ENCODE measurements at places on chromosomes 3 and 15.

DNA sequence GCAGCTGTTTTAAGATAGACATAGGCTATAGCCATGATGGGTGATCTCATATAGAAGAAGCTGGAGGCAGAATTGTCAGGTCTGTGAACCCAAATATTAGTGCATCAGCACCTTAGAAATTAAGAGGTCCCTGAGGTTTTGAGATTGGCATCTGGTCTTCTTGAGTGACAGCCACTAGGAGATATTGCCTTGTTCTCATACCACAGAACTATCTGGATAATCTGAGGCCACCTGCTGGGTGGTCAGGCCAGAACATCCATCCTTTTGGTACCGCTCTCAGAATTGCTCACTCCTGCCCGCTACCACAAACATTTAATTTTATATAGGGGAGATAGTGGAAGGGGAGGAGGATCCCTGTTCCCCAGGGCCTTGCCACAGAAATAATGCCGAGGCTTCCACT lies 210.6 kb upstream of the ZPLD1 start:
- no peak for DNase-seq

DNA sequence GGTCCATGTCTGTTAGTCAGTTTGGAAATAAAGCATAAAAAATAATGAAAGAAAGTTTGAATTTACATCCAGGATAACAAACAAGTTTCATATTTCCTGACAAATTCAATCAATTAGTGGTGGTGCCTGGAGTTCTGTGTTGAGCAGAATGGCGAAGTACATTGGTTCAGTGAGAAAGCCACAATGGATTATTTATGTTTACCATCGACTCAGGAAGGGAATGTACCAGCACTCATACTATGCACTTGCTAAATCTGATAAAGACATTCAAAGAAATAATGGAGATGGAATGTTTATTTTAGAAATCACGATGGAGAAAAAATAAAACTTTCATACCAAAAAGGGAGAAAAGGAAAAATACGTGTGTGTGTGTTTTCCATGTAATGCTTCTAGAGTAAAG lies 45.3 kb upstream of the MME start:
- no peak for DNase-seq

DNA sequence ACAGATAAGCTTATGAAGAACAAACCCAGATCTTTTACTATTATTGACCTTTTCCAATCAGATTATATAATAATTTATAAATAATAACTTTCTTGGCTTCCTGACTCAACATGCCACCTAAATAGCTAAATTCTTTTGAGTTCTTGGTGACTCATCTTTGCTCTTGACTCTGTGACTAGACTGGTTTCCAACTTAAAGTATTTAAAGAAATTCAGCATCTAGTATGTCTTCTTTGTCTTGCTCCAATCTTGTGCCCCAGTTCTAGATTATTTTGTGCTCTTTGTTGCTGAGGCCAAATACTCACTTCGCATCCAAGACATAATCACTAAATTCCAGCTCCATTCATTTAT lies 483.2 kb upstream of the TBL1XR1 start:
- DNase-seq: no peak

GRCh38 chr3:138347960-138348753 lies at the start of gene MRAS:
MRAS (plus strand) TSS chr3:138348579; CDS start chr3:138372884, 24,305 bp downstream.
- peak; percentile 21 for DNase-seq

GRCh38 chr3:161215185-161215584 lies 5.9 kb upstream of the NMD3 start:
- no peak for DNase-seq

DNA sequence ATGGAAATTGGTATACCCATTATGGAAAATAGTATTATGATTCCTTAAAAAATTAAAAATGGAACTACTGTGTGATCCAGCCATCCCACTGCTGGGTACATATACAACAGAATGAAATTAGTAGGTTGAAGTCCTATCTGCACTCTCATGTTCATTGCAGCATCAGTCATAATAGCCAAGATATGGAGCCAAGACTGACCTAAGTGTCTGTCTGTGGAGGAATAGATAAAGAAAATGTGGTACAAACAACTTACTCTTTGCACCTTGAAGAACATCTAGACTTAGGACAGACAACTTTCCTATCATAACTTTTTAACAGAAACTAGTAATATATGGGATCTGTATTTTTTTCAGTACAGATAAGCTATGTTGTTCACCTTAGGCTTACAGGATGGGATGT lies 30.0 kb upstream of the PPARG start:
- DNase-seq: no peak

DNA sequence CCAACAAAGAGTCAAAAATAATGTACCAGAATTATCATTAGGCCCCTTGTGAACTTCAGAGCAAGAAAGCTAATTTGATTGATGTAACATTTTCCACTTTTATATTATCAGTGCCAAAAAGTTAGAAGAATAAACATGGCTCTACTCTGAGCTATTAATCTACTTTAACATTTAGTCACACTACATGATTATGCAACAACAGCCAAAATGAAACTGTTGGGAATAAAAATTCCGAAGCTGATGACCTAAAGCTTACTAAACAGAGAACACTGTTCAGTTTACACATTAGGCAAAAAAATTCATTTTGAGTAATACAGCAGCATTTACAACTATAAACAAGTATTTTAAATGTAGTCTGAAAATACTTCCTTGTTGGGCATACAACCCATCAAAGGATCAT lies 1134.1 kb downstream of the EPHA3 start:
- DNase-seq: no peak

- no peak for DNase-seq
Observed at GRCh38 chr3:178987745-178988144, 83.9 kb downstream of the ZMAT3 start.

GRCh38 chr3:118966700-118967099 lies 67.9 kb downstream of the IGSF11 start:
- DNase-seq: no peak

GRCh38 chr3:28117598-28117997 lies 123.8 kb upstream of the CMC1 start:
- no peak for DNase-seq

- no peak for DNase-seq
Observed at GRCh38 chr3:107032111-107032510, 345.1 kb upstream of the CCDC54 start.

DNA sequence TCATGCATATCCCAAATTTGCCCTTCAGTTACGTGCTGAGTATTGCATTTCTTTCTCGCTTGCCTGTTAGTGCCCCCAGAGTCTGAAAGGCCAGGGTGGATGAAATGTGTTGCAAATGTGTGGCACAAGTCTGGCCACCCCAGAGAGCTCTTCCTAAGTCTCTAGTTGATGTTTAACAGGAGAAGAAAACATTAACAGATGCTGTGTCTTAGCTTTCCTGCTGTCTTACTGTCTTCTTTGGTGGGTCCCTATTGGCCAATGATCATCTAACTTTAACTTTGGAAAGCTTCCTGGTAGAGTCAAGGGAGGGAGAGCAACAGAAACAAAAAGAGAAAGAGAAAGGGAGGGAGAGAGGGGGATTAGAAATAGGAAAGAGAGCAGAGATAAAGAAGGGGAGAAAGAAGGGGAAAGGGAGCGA lies 76.7 kb upstream of the P3H2 start:
- no peak for DNase-seq

DNA sequence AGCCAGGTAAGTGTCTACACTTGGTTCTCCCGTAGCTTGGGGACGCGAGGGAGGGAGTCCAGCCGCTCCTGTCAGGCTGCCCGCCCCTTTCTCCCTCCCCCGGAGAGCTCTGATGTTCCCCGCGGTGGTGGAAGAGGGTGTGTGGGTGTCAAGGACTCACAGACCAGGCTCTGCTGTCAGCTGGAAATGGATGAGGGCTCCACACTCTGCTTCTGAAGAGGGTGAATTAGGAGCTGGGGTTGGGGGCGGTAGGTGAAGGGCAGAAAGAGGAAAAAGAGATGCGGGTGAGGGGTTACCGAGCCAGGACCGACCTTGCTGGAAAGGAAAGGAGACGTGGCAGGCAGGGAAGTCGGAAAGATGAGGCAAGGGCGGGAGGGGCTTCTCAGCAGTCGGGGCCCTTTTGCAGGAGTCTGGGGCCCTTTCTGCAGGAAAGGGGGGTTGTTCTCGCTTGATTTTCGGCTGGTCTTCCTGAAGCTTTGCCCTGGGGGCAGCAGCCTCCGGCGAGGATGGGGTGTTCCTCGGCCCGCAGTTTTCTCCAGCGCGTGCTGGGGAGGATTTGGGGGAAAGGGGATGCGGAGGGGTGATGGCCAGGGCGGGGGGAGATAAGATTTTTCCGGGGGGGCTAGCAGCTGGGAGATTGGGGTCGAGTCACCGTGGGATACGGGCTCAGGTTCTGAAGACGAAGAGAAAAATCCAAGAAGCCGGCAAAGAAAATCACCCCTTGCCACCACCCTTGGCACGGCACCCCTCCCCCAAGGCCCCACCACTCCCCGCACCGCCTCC lies 602 bp upstream of the BAHD1 start:
- no peak for DNase-seq

DNA sequence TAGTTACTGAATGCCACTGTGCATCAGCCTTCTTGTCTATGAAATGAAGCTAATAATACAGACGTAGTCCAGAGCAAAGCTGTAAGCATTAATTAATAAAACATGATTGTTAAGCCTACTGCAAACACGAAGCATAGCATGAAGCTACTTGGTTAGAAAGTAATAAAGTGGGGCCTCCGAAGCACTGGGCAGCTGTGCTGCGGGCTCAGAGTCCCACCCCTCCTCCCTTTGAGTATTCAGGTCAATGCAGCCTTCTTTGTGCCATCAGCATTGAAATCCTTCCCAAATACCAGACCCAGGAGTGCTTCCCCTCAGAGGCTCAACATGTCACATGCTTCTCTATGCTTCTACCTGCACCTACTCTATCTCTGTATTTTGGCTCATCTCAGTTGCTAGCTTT lies 1112.6 kb downstream of the IGSF11 start:
- no peak for DNase-seq

DNA sequence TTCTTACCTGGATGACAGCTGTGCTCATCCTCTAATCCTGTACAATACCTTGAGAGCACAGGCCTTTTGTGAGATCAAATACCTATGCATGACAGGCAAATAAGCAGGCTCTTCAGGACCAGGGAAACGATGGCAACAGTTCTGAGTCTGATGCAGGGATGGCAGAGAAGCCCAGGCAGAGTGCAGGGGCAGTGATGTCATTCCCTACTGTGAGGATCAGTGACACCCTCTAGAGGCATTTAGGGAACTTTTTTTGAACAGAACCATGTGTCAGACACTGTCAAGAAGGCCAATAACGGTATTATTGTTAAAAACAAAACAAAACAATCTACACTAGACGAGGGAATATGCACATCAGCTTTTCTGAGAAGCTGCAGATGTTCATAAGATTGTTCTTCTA lies 314.8 kb upstream of the CTDSPL start:
- no peak for DNase-seq

- DNase-seq: no peak
Observed at GRCh38 chr15:38658431-38658830, 93.8 kb upstream of the RASGRP1 start.

DNA sequence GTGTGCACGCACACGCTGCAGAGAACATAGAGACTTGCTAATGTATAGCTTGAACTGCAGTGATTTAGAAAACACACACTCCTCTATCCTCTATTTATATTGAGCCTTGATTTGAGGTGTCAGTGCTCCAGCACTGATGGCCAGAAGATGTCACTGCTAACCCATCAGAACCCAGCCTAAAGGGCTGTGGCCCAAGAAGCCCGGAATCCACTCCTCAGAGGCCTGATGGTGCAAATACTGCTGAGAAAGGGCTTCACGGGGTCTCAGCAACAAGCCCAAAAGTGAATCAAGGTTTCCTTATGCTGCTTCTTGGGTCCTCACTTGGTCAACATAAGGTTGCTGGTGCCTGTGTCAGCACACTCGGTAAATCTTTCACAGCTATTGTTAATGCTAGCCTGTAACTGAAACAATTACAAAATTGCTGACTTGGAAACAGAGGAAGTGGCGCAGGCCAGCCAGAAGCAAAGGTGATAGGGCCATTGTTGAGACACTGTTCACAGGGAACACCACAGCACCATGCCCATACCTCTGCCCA lies 60.3 kb downstream of the HEG1 start:
- DNase-seq: peak; percentile 68

DNA sequence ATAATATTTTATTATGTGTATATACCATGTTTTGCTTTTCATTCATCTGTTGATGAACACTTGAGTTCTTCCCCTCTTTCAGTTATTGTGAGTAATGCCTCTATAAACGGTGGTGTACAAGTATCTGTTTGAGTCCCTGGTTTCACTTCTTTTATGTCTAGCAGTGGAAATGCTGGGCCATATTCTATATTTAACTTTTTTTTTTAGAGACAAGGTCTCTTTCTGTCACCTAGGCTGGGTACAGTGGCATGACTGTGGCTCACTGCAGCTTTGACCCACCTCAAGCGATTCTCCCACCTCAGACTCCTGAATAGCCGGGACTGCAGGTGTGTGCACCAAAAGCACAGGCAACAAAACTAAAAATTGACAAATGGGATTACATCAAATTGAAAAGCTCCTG lies 19.9 kb downstream of the GOLM2 start:
- no peak for DNase-seq

GRCh38 chr3:3392946-3393345 lies 213.5 kb upstream of the CRBN start:
- DNase-seq: no peak

DNA sequence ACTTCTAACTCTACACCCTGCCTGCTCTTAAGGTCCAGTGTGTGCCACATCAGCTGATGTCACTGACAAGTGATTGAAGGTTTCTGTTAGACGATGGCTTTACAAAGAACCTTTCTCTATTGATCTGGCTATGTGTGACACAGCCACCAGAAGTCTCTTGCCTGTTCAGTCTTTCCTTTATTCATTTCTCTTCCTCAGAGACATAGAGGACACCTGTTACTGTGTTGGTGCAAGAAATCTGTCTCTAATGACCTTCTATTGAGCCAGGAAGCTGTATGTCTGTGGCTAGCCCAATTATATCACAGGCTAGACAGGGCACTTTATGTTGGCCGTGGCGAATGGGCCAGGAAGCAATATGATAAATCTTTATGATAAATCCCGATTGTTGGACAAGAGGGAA lies 173.3 kb upstream of the GAP43 start:
- DNase-seq: no peak

- DNase-seq: no peak
Observed at GRCh38 chr15:31270767-31271166, 55.9 kb upstream of the KLF13 start.

GRCh38 chr15:30922480-30923311 lies 19.0 kb downstream of the FAN1 start:
- DNase-seq: no peak

- no peak for DNase-seq
Observed at GRCh38 chr3:58336135-58336882, 3.6 kb downstream of the PXK start.

- no peak for DNase-seq
Observed at GRCh38 chr3:15325228-15325627, 7.2 kb downstream of the SH3BP5 start.

- no peak for DNase-seq
Observed at GRCh38 chr15:97944724-97945123, 15.8 kb upstream of the ARRDC4 start.

GRCh38 chr3:146222204-146223046 lies 28.5 kb downstream of the PLSCR4 start:
- DNase-seq: no peak

- no peak for DNase-seq
Observed at GRCh38 chr3:18812316-18812715, 336.0 kb upstream of the KCNH8 start.
